ENCODE measurements at places on chromosomes 13 and 19.

DNA sequence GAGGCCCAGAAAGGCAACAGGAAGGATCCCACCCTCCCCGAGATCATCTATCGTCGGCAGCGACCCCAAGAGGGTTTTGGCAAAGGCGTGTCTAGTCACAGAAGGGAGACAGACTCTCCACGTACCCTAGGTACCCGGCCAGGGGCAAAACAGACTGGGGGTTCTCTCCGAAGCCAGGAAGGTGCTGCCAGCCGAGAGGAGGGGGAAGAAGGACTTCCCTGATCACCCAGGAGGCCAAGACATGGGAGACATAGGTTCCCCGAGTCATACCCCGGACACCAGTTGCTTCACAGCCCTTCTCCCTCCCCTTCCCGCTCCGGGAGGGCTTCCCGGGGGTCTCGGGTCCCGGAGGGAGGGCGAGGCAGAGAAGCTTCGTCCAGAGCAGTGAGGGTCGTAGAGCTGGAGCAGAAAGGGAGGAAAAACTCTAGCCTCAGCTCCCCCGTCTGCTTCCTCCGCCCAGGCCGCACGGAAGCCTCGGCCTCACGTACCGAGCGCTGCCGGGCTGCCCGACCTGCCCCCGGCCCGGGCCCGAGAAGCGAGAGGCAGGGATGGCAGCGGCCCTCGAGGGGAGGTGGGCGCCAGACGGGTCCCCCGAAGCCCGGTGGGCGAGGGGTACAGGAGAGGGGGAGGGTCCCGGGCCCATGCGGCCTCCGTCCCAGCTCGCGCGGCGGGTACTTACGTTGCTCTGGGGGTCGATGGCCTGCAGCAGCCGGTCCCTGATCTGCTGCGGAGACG lies 644 bp downstream of the MED26 start:
- DNase-seq, result peak; percentile 49

DNA sequence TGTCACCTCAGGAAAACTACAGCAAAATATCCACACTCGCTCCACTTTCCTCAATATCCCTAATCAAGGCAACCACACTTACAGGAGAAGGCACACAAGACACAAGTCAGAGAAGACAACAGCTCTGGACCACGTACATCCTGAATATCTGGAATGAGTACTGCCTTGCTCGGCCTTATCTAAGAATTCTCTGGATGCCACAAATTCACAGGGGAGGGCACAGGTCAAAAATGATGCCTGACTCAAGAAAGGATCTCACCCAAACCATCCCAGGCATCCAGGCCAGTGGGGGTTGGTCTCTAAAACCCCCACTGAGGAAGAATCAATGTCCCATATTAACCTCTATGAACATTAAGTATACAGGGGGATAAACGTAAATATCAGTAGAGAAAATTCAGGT lies 29.9 kb downstream of the ATP7B start:
- no peak for DNase-seq

- no peak for DNase-seq
These were observed 163.7 kb downstream of the SHISA2 start for GRCh38 chr13:25887962-25888655.

GRCh38 chr13:22316494-22317025 lies 645.7 kb downstream of the FGF9 start:
- no peak for DNase-seq

- no peak for DNase-seq
These were observed 50.3 kb upstream of the CYP2A7 start for GRCh38 chr19:40932008-40932959.

- peak; percentile 81 for DNase-seq
These were observed 14.5 kb upstream of the SIGLEC14 start for GRCh38 chr19:51660975-51661600.

- DNase-seq, result peak; percentile 72
These were observed 1.1 kb downstream of the PPP1R12C start for GRCh38 chr19:55116232-55116858.

GRCh38 chr13:50796463-50796862 lies 47.0 kb downstream of the DLEU7 start:
- DNase-seq, result no peak

GRCh38 chr13:49836516-49836915 lies 44.0 kb upstream of the KPNA3 start:
- DNase-seq, result no peak

- no peak for DNase-seq
These were observed 311.6 kb downstream of the ENOX1 start for GRCh38 chr13:43475140-43475539.

- no peak for DNase-seq
These were observed 307.9 kb downstream of the HS6ST3 start for GRCh38 chr13:96397807-96398206.

All from activated T-cell treated with anti-CD3 and anti-CD28 coated beads, Interleukin-2, amount 50 U/mL, for 48 hours (primary cell).